NT2/D1 (cell line): ENCODE measurements at places on chromosomes 12 and 14.

GRCh38 chr12:77299001-77299400, 233.6 kb upstream of the E2F7 start:
- DNase-seq, result no peak

DNA sequence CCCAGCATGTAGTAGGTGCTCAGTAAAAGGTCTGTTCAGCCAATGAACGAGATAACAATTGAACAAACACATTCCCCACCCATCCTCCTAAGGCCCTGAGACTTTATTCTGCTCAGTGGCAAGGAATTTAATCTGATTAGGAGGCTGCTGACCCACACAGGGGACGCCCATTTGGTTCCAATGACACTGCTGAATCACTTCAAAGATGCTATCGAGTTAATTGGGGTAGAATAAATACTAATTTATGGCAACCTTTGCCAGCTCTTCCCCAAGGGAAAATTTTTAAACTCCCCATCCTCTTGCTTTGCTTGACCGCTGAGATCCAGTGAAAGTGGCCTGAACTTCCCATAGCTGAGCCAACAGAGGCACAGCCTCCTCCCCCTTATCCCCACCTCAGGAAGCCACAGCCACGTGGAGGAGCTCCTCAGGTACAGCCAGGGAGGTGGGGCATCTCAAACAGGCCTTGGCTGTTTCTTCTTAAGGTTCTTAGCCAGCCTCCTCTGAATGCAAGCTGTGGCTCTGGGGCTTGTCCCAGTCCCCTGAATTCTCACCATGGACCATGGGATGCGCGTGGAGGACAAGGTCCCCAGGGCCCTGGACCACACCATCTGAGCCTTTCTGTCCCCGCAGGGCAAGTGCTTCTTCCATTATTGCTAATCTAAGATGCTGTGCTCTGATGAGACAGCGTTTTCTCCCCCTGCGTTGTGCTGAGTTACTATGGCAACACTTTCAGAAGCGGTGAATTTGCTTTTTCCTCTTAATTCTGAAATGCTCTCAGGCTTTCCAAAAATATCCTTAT, 26.7 kb downstream of the C14orf132 start:
- no peak for DNase-seq

DNA sequence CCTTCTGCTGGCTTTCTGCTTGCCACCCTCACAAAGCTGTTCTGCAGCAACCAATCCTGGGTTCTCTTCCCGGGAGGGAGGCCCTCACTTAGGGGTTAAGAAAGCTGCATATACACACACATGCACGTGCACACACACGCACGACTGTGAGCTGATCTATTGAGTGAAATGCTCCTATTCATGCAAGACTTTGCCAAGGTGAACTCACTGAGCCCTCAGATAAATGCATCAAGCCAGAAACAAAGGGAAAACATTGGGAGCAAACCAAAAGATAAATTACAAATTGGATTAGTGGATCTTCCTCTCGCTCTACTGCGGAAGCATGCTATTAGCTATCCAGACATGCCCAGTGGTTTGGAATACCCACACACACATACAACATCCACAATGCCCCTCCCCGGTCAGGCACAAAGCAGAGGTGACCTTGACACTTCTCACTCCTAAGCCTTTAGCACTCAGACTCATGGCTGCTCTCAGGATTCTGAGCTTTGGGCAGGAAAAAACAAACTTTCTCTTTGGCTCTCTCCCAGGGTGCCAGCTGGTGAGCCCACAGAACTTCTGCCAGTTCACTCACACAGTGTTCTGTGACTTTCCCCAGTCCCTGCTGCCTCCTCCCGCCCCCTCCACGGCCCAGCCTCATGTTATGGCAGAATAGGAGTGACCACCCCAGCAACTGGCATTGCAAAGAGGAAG, 320.0 kb downstream of the DPF3 start:
- no peak for DNase-seq

GRCh38 chr14:97850886-97851285, 1053.7 kb downstream of the VRK1 start:
- no peak for DNase-seq

GRCh38 chr14:75978249-75978731, 3.5 kb downstream of the TGFB3 start:
- no peak for DNase-seq

GRCh38 chr14:40757376-40757950, 849.2 kb upstream of the LRFN5 start:
- DNase-seq, result no peak

GRCh38 chr12:13440844-13441243, 244.3 kb downstream of the EMP1 start:
- no peak for DNase-seq

- no peak for DNase-seq
Observed at GRCh38 chr12:130719263-130719859, 3.3 kb upstream of the RIMBP2 start.

- DNase-seq, result no peak
Observed at GRCh38 chr14:33647385-33647786, 303.5 kb downstream of the EGLN3 start.
